ENCODE measurements at places on chromosomes 3 and 15.

- no peak for DNase-seq
Measured at GRCh38 chr3:128674161-128674784, 23.7 kb upstream of the RPN1 start.

DNA sequence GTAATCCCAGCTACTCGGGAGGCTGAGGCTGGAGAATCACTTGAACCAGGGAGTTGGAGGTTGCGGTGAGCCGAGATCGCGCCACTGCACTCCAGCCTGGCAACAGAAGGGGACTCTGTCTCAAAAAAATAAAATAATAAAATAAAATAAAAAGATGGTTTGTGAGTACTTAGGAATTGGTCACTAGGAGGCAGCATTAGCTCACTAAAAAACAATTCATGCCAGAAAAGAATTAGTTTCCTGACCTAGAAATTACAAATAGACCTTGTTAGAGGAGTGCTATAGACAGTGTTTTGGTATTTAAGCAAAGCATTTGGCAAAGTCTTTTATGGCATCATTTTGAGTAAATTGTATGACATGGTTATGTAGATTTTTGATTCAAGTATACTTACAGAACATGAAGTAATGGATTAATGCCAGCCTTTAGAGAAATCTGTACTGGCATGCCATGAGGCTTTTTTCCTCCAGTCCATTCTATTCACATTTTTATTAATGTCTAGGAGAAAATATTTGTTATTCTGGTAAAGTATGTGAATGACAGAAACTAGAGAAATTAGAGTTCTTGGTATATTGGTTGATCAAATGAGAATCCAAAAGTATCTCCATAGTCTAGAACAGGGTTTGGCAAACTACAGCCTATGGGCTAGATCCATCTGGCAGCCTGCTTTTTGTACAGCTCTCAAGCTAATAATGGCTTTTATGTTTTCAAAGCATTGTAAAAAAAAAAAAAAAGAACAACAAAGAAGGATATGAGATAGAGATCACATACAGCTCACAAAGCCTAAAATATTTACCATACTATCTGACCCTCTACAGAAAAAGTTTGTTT is 81.6 kb downstream of the LRRC49 start:
- DNase-seq, result peak; percentile 29

- no peak for DNase-seq
Measured at GRCh38 chr15:40300367-40300766, 7.4 kb downstream of the PLCB2 start.

DNA sequence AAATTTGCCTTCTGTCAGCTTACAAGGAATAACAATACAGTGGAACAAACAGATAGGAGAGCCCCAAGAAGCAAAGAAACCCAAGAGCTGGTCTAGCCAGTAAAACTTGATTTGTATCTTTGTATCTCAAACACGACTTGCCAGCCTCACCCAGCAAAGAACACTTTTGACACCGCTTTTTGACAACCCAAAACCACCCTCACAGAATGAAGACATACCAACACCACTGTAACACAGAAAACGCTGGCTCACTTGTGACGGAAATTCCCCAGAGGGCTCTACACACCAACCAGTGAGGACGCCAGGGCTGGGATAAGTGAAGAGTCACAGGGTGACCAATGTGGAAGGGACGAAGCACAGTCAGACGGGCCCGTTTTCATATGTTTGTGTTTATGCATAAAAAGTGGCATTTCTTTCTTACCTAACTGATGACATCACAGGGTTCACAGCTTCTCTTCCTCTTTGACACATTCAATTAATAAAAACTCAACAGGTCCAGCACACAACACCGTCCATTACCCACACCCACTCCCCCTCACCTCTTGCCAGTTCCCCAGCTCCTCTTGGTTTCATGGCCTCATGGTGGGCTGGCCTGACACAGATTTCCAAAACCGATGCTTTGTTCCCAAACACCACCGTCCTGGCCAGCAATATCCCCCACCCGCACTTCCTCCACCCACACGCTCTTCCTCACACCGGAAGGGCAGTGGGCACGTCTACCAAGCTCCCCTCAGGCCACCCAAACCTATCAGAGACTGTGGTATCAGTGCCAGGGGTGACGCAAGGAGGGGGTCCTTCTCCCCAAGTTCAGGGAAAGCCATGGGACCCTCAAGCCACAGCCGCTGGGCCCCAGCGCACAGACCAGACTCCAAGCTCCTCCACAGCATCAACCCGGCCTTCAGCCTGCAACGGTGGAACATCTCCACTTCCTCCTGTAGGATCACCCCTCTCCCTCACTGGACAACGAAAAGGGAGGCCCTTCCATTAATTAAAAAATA is 94.2 kb downstream of the ADAMTS17 start:
- no peak for DNase-seq

GRCh38 chr3:173986861-173987410 is 589.4 kb downstream of the NLGN1 start:
- DNase-seq, result no peak

- DNase-seq, result peak; percentile 66
Measured at GRCh38 chr15:73518180-73518862, 75.4 kb downstream of the REC114 start.

DNA sequence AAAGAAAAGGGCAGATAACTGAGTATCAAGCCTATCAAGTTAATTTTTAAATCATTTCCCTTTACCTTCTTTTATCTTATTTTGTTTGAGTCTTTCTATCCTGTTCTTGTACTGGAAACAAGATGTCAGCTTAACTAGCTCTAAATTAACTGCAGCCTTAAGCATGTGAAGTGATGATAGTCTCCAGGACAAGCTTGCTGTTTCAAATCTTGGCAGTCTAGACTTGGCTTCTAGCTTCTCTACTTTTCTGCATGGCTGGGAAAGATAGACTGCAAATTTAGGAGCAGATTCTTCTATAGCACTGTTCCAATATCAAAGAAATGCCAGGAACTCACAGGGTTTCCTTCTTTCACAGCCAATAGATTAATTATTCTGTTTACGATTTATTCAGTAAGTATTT is 1034.4 kb downstream of the TUSC7 start:
- no peak for DNase-seq

GRCh38 chr3:12372741-12373280 is 83.9 kb downstream of the PPARG start:
- DNase-seq, result no peak

DNA sequence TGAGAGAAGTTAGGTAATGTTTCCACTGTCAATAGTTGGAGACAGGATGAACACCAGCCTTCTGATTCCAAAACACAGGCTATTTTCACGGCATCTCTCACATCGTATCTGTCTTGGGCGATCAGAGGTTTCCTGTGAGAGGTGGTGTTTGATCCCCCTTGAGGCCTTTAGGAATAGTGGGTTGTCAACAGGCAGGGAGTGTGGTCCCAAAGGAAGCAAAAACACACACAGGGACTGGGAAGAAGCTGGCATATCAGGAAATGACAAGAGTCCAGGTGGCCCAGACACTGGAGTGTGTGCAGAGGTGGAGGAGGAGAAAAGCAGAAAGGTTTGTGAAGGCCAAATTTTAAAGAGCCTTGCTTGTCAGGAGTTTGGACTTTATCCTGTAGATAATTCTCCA is 6.6 kb upstream of the MAGEF1 start:
- no peak for DNase-seq

- DNase-seq, result no peak
Measured at GRCh38 chr3:123089611-123090331, 22.9 kb downstream of the PDIA5 start.

GRCh38 chr3:141228395-141228794 is 3.2 kb upstream of the PXYLP1 start:
- DNase-seq, result no peak

DNA sequence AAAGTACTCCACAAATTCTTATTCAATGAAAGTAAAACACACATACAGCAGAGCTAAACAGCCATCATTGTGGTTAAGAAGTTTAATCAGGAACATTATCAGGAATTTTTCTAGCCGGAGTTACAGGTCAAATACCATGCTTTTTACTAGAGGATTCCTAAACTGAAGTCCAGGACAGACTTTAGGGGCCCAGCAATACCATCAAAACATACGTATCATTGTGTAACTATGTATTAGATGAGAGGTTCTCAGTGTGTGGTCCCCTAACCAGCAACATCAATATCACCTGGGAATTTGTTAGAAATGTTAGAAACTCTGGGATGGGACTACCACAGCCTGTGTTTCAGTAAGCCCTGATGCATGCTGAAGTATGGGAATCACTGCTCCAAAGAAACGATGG is 404.2 kb upstream of the IL12A start:
- DNase-seq, result no peak

- DNase-seq, result no peak
Measured at GRCh38 chr3:140166861-140167599, 232.0 kb downstream of the CLSTN2 start.

GRCh38 chr3:111238885-111239284 is 167.3 kb downstream of the NECTIN3 start:
- DNase-seq, result no peak

DNA sequence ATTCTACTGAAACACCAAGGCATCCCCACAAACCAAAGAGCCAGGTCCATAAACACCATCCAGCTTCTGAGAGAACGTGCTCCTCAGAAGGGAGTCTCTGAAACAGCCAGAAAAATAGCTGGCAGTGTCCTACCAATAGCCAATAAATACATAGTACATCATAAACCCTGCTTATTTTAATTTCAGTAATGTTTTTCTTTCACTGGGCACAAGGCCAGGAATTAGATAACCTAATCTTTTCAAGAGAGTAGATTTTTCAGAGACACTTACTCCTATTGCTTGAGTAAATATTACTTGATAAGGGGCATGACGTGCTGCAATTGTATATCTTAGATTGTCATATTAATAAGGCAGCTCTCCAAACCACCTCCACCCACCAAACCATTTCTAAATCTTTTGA is 22.7 kb downstream of the GADL1 start:
- no peak for DNase-seq

DNA sequence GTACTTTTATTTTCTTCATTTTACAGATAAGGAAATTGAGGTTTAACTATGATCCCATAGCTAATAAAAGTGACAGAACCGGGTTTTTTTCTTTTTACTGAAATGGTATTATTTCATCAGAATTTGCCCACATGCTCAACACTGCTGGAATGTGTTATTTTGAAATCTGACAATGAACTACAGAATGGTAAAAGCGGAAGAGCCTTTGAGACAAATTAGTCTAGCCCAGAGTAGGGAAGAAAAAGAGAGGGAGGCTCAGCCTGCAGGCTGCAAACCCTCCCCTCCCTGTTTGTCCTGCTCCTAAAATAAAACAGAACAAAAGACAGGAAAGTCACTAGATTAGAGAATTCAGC is 100.3 kb upstream of the LIPC start:
- DNase-seq, result no peak

GRCh38 chr15:57761562-57761961 is 55.0 kb downstream of the POLR2M start:
- no peak for DNase-seq

- peak; percentile 35 for DNase-seq
Measured at GRCh38 chr3:122299872-122300460, 25.1 kb upstream of the CSTA start.

GRCh38 chr3:129476586-129476985 is 36.6 kb downstream of the IFT122 start:
- no peak for DNase-seq

- DNase-seq, result peak; percentile 4
Measured at GRCh38 chr3:188090620-188091309, 63.2 kb upstream of the LPP start.

GRCh38 chr15:65096481-65097385 is 18.3 kb downstream of the UBAP1L start:
- no peak for DNase-seq

GRCh38 chr3:187966636-187967406 is 187.1 kb upstream of the LPP start:
- no peak for DNase-seq

DNA sequence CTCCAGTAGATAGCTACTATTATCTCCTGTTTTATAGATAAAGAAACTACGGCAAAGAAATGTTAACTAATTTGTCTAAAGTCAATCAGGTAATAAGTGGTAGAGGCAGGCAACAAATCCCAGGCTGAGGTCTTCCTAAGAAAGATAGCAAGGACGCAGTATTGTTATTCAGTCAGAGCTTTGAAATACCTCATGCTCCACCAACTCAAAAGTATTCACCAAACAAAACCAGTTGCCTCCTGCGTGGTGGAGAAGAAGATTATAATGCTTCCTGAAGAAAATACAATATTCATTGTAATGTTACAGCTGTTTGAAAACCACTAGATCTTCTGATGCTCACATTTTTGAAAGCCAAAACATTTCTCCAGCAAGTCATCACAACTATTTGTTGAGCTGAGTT is 138.2 kb upstream of the CNTN4 start:
- no peak for DNase-seq

DNA sequence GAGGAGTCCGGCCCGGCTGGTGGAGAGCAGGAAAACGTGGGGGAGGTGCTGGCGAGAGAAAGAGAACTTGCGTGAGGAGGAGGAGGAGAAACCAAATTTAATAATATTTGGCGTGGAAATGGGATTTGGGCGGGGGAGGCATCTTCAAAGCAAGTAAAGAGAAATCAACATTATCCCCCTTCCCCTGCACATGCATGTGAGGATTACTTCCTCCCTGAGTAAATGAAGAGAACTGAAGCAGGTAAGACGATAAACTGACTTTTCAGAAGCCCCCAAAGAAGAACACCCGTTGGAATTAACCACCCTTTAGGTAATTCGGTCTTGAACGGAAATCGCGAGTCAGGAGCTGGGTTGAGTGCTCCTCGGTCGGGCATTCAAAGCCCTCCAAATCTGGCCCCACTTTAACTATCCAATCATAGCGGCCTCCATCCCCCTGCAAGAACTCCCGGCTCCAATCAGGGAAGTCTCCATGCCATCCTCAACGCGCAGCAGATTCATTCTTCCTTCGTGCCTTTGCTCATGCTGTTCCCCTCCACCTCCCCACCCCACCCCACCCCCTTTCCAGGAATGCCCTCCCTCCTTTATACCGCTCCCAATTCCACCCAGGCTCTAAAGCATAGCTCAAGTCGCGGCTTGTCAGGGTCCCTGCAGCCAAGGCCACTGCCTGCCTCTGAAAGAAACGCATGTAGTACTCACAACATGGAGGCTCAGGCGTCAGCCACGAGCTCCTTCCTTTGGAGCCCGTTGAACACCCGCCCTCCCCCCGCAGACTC is 545 bp upstream of the RFX7 start:
- peak; percentile 61 for DNase-seq

DNA sequence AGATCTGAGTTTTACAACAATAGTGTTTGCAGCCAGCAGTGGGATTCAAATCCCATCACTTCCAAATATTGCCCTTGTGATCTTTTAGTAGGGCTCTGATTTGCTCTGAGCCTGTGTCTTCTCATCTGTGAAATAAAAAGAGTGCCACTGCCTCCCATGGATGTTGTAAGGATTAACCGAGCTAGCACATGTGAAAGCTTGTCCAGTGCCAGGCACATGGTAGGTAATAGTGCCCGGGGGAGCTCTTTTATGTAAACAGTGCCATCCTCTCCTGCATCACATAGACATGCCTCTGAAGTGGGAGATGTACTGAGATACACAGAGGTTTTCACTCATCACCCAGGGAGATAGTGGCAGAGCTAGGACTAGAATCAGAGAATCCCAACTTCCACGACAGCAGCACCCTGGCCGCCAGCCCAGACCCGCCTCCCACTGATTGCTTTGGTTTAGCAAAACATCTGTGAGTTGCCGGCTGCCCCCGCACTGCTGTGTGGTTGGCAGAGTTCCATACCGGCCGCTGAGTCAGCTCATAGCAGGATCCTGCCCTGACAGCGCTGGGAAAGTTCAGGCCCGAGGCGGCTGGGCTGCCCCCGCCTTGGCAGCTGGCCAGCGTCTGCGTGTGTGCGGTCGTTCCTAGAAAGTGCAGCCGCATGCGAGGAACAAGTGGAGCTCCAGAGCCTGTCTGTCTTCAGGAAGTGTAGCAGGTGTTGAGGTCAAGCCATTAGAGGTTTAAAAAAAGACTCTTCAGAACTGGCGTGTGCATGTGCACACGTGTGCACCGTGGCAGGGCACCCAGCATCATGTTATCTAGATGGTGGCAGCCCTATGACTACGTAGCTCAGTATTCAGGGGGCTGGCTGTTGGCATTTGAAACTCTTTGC is 5.0 kb downstream of the ARID3B start:
- DNase-seq, result peak; percentile 54

Data from NCI-H526 (cell line).